ENCODE measurements at places on chromosomes 2 and 18.

DNA sequence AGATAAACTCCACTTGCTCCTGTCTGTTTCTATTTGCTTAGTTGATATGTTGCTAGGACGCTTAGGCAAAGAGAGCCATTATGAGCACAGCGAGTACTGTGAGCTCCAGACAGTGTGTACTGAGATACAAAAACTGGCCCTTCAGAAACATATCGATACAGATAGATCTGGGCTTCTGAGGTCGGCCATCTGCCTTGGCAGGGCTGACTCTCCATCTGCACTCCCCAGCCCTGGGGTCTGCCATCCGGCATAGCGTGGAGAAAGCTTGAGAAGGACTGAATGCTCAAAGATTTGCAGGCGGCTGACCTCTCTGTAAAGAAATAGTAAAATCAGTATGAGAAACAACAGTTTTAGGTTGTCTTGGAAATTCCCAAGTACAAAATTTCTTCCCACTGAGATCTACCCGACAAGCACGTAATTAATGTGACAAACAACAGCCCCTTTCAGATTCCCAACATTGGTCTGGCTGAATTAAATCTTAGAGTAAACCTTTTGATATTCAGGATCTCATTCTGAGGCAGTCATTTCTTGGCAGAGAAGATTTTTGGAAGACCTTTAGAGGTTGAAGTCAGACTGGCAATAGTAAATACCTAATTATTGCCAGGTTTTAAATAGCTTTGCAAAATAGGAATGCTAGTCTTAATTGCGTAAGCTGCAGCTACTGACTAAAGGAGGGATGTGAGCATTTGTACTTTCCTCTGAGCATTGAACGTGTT lies 127.4 kb downstream of the CHST9 start:
- DNase-seq, result no peak

GRCh38 chr2:44952806-44953498 lies 11.4 kb downstream of the SIX3 start:
- DNase-seq, result no peak

DNA sequence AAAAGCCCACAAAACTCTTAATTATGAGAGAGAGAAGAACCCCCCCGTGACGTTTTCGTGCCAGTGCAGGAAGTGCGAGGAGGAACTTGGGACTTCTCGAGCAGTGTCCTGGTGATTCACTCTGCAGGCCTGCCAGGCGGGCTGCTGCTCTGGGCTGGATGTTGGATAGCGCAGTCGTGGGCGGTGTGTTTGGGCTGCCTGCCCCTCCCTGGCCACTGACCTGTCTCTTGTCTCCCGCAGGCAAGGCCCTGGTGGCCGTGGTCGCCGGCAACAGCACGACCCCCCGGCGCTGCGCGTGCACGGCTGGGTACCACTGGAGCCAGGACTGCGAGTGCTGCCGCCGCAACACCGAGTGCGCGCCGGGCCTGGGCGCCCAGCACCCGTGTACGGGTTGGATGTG lies 29.0 kb downstream of the TNFRSF11A start:
- DNase-seq, result no peak

DNA sequence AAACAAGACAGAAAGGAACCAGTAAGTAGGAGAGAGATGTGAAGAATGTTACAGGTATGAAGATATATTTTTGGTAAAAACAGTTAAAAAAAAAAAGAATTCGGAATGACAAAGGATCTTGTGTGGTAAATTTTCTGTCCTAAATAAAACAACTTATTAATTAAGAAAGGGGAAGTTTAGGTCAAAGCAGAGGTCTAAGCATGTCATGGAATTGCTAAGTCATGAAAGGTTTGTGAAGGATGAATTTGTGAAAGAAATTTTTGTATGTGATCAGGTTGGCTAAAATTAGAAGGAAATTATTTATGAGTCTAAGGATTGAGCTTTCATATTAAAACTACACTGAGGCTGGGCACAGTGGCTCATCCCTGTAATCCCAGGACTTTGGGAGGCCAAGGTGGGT lies 11.1 kb upstream of the ALPG start:
- DNase-seq, result no peak

GRCh38 chr2:9897331-9897737 lies 54.1 kb downstream of the TAF1B start:
- peak; percentile 68 for DNase-seq

- no peak for DNase-seq
Measured at GRCh38 chr2:182862091-182862490, 4.3 kb downstream of the FRZB start.

DNA sequence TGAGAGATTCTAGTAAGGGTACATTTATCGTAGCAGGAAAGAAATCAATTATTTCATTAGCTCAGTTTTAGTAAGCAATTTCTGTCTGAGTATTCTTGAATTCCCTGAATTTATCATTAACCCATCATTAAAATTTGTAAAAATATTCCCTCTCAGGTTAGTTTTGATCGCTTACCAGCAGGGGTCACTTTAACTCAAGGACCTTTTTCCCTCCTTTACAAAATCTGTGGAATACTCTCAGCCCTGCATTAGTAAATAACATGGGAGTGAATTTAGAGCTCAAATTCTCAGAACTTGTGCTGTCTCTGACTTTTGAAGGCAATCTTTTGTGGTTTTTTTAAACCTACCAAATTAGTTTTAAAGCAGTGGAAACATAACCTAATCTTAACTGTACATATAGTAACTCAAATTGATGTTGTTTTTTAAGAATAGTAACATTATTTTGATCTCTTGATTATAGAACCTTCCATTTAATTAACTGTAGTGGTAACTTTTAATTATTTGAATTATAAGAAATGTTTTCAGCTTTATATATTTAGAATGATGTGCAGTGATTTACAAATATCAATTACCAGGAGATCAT lies 97.2 kb downstream of the AGPS start:
- DNase-seq, result peak; percentile 55

GRCh38 chr2:152221839-152222238 lies 46.3 kb upstream of the STAM2 start:
- no peak for DNase-seq

GRCh38 chr2:239695106-239695727 lies 294.4 kb upstream of the HDAC4 start:
- DNase-seq, result no peak

DNA sequence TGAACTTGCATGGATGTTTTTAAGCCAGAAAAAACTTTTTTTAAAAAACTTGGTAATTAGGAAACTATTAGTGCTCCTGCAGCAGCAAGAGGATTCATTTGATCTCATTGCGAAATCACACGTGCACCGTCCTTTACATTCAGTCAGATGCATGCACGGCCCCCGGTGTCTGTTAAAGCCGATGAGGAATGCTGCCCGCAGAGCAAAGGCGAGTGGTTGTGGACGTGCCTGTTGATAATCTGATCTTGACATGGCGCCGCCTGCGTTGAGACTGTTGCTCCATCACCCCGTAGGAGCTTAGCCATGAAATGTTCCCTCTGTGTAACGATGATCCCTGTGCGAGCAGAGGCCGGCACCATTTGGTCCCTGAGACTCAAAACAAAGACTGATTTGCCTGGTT lies 300.0 kb downstream of the GBX2 start:
- DNase-seq, result no peak

DNA sequence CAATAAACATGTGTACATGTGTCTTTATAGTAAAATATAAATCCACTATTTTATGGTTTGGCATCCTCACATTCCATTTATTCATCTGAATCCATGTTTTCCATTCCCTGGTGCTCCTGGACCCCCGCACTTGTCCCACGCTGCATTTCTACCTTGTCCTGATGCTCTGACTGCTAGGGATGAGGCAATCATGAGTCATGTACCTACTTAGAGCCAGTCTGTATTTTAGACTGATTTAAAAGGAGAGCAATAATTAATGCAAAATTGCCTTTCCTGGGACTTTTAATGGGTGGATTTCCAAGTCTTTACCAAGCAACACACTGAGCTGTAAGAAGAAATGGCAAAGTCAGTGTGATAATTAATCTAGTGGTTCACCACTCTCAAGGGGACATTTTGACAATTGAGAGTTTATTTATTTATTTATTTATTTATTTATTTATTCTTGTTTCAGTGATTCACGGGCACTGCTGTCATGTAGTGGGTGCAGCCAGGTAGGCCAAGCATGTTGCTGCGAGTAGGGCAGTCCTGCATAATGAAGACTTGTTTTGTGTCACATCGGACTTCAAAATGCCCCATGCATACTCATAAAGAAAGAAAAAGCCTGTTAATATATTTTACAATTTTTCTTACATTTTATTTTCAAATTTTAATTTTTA lies 419.3 kb upstream of the VWC2L start:
- no peak for DNase-seq
